ENCODE measurements at places on chromosomes 2 and 18.

GRCh38 chr2:121650315-121650930 is 1.2 kb upstream of the CLASP1 start:
- peak; percentile 19 for DNase-seq

- no peak for DNase-seq
These were observed 297.2 kb upstream of the SLC14A2 start for GRCh38 chr18:45317948-45318640.

- no peak for DNase-seq
These were observed 3.2 kb downstream of the NBAS start for GRCh38 chr2:15557887-15558311.

- DNase-seq: peak; percentile 53
These were observed 72.6 kb downstream of the ZNF532 start for GRCh38 chr18:58937071-58937886.

- DNase-seq: no peak
These were observed 65.8 kb upstream of the RIOK3 start for GRCh38 chr18:23387265-23387664.

DNA sequence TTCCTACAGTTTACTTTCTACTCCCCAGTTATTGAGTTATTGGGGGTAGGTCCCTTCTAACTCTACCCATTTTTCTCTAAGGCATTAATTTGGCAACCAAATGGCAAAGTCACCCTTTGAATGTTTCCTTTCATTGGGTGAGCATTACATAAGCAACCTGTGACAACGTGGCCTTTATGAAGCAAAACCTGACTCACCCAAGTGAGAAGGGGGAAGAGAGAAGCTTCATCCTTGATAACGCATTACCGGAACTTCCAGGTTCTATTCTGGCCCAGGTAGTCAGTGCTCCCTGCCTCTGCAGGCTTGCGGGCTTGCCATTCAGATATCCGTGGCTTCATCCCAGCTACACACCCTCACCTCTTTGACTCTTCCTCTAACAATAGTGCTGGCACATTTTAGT is 39.1 kb upstream of the FAM124B start:
- no peak for DNase-seq

- DNase-seq: no peak
These were observed 87.2 kb upstream of the EPB41L3 start for GRCh38 chr18:5630900-5631413.

- no peak for DNase-seq
These were observed 138.2 kb downstream of the DPP10 start for GRCh38 chr2:114580691-114581090.

DNA sequence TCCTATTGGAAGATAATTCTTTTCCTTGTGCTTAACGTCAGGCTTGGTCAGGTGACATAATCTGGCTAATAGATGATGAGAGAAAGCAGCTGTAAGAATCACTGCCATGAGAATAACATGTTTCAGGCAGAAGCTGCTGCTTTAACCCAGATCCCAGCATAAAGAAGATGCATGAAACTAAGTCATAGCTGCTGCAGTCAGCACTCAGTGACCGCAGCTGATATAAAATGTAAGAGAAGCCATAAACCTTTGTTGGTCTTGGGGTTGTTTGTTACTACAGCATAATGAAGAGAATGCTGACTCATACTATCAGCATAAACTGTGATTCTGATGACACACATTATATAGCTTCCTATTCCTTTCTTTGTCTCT is 274.3 kb upstream of the TRIB2 start:
- DNase-seq: peak; percentile 19

- no peak for DNase-seq
These were observed 1.1 kb downstream of the DLGAP1 start for GRCh38 chr18:4453874-4454536.

DNA sequence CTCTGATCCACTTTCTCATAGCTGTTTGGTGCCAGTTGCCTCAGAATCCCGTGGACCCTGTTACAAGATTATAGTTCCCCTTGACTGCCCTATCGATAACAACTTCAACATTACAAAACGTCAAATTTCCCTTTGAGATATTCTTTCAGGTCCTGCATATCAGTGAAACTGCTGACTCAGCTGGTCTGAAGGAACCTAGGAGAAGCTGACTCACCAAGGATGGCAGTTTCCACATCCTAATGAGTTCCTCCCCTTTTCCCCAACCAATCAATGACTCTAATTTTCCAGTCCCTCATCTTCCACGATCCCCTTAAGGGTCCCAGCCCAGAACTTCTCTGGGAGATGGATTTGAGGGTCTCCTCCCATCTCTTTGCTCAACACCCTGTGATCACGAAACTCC is 27.6 kb upstream of the GNAL start:
- no peak for DNase-seq

Data from EL (cell line).